ENCODE measurements at places on chromosomes 11 and 22.

DNA sequence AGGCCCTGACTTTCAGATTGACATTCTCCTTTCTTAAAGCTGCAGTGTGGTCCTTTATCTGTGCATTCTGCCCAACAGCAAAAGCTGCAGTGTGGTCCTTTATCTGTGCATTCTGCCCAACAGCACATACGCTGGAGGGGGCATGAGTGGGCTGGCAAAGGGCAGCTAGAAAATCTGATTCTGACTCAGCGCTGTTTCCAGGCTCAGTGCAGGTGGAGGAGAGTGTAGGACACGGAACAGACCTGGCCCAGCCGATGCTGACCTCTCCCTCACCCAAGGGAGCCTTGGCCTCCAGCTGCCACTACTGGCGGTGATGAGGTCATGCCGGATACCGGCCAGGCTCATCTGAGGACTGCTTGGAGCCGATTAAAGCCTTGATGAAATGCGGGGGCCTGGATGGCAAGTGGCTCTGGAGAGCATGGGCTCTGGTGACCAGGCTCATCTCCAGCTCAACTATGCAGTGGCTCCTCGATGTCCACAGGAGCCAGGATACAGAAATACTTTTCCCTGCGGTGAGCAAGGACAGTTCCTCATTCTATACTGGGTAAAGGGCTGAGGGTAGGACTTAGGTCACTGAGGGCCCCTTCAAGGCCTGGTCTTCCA is 84.6 kb downstream of the CLPB start:
- DNase-seq = no peak

- no peak for DNase-seq
Observed at GRCh38 chr22:42308892-42309468, 38.5 kb upstream of the TCF20 start.

DNA sequence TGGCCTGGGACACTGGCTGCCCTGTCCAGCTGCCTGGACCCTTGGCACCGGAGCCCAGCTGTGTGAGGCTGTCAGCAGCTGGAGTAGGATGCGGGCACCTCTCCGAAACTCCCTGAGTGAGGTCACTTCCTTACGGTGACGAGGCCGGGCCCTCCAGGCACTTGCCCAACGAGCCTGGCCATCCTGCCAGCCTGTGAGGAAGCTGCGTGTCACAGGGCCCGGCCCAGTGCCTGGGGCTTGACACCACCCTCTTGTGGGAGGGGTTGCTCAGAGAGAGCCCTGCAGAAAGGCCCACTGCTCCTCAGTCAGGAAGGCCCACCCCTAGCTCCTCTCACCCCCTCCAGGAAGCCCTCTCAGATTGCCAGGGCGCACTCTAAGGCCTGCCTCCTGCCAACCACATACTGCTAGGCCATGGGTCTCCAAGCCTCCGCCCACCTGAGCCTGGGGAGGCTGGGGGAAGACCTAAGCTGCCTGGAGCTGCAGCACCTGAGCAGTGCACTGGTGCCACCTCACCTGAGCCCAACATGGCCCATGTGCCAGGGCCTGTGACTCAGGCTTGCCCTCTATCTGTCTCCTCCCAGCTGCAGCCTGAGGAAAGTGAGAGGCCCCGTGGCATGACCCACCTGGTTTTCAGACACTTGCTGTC is 4.3 kb upstream of the PHLDA2 start:
- peak; percentile 99 for DNase-seq

DNA sequence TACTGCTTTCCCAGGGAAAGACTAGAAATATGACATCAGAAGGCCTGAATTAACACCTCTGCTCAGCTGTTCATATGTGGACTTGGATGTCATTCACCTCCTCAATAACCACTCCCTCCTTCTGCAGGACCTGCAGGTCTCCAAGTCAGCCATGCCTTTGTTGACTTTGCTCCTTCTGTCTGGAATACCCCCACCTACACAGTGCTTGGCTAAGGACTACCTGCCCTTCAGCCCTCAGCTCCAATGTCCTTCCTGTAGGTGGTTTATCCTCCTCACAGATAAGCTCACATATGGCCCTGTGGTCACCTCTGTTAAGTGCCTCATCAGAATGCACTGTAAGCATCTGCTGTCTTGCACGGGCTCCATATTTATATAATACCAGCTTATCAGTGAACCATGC is 26.4 kb upstream of the FAT3 start:
- no peak for DNase-seq

- DNase-seq = no peak
Observed at GRCh38 chr11:69919659-69920344, 100.6 kb upstream of the FGF3 start.

DNA sequence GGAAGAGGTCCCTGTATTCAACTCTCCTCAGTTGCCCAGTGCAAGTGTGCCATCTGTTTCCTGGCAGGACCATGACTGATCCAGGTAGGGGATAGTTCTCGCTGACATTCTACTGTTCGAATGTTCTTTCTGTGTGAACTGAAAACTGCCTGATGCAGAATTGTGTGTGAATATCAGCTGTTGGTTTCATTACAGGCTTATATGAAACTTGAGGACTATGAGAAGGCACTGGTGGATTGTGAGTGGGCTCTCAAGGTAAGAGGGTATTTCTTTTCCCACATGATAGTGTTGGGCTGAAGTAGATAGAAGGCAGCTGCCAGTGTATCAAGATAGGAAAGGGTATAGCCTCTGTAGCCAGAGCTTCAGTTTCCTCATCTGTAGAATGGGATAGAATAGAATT is 15.3 kb downstream of the TTC12 start:
- no peak for DNase-seq
